ENCODE measurements at places on chromosomes 1 and 21.

DNA sequence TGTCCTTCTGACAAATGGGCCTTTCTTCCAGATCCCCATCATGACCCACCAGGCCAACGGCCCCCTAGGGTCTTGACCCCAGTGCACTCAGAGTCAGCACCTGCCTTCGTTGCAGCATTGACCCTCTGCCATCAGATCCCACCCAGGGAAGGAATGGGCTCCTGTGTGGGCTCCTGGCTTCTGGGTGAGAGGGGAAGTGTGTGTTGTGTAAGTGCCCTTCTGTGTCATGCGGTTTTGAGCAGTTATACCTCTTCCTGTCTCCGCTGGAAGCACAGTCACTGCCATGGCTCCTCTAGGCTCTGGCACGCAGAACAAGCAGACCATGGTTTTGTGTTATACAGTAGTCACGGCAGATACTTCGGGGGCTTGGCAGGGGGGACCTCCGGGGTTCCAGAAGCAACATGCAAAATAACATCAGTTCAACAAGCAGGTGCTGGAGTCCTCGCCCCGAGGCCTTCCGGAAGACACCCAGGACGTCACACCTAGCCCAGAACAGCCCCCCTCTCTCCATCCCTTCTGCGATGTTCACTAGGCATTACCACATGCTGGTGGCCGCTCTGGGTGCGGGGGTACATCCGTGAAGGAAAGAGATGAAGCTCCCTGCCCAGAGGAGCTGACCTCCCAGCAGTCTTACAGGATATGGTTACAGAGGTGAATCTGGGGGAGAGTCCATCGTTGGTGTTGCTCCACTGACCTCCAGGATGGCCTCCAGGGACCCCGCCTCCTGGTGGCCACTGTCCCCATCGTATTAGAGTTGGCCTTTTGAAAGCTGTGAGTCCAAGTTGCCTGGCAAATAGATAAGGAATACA, 17.4 kb upstream of the KCNAB2 start:
- DNase-seq: peak; percentile 27

DNA sequence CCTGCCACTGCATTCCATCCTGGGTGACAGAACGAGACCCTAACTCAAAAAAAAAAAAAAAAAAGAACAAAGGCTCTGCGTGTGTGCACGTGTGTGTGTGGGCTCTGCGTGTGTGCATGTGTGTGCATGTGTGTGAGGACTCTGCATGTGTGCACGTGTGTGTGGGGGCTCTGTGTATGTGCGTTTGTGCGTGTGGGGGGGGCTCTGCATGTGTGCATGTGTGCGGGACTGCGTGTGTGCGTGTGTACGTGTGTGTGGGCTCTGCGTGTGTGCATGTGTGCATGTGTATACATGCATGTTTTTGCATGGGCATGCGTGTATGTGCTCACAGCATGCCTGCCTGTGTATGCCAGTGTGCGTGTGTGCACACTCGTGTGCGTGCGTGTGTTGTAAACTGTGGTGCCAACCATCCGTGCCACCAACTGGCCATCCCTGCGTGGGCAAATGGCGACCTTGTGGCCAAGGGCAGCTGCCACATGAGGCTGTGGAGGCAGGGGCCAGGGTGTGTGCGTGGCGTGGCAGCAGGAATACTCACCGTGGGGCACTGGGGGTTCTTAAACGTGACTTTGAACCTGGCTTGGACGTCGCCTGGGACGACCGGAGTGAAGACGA, 26.8 kb upstream of the TMEM52 start:
- no peak for DNase-seq

DNA sequence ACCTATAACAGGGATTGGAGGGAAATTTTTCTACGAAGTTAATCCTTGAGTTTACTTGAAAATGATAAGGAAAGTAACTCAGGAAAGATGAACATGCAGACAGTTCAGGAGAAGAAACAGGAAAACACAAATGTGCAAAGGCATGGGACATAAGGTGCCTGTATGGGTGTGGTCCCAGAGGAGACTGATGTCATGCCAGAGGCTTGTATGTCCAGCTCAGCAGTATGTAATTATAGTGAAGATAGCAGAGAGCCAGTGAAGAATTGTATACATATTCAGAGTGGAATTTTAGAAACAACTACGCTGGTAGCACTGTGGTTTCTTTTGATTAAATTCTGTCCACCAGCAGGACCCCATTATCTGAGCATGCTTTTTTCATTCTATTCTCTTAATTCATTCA, 179.5 kb downstream of the LRRC7 start:
- no peak for DNase-seq

GRCh38 chr1:19560480-19560879, 75.1 kb upstream of the CAPZB start:
- DNase-seq: no peak

DNA sequence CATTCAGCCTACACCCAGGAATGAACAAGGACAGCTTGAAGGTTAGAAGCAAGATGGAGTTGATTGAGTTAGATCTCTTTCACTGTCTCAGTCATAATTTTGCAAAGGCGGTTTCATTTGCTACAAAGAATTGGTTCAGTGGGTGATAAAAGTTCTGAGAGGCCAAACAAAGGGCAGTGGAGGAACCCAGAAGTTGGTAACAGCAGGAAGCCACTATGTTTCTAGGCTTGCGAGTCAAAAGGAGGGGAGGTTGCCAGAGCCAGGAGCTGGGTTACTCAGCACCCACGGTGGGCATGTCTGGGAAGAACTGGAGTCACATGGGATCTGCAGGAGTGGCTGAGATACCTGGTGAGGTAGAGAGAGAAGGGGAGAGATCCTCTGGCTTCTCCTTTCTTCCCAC, 64.2 kb upstream of the MRPS6 start:
- no peak for DNase-seq

- DNase-seq: no peak
These were observed 8.2 kb downstream of the RHBG start for GRCh38 chr1:156376958-156377919.

GRCh38 chr1:248613742-248614141, 16.2 kb upstream of the OR2T10 start:
- DNase-seq: no peak

- no peak for DNase-seq
These were observed 165.8 kb upstream of the LRRC7 start for GRCh38 chr1:69401879-69402278.

Data from LHCN-M2 (cell line).